ENCODE measurements at places on chromosomes 3 and 15. TPM values are rescaled to one million over a fixed set of nuclear protein-coding genes. Genes with fewer than 3 reads are reported as not detected.

DNA sequence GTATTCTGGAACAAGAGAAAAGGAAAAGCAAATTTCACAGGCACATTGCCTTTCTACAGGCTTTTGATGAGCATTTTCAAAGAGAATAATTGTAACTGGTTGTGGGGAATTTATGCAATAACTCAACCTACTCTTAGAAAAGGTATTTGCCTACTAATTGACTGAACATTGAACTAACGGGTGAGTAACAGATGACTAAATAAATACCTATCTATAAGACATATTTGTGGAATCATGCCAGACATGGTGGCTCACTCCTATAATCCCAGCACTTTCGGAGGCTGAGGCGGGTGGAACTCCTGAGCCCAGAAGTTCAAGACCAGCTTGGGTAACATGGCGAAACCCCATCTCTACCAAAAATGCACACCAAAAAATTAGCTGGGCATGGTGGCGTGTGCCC lies 367.7 kb downstream of the CGGBP1 start:
- H3K27ac ChIP-seq = no peak overlapping the region
- no peak overlapping the region for H3K4me3 ChIP-seq
- H3K4me1 ChIP-seq = no peaks in the 10 kb centered on the region
- H3K27me3 ChIP-seq = no peaks in the 10 kb centered on the region
- H3K36me3 ChIP-seq = no peaks in the 10 kb centered on the region
- no peak for DNase-seq

DNA sequence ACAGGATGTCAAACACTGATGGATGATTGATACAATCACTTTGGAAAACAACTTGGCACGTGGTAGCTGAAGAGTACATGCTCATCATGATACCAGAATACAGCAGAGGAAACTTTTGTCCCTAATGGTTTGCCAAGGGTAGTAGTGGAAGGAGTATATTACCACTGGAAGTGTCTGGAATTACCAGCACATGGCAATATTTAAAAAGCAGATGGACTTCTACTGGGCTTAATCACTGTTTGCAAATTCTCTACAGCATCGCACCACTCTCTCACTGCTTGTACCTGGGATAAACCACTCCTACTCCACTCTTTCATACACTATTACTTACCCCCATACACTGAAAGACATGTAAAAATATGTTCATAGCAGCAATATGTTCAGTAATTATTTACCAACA lies 19.6 kb upstream of the GP5 start:
- no peaks in the 10 kb centered on the region for H3K36me3 ChIP-seq
- no peak overlapping the region for H3K4me3 ChIP-seq
- no peak for DNase-seq
- no peaks in the 10 kb centered on the region for H3K27me3 ChIP-seq
- no peak overlapping the region for H3K27ac ChIP-seq

Gene HTR3E
- total RNA-seq = not detected

Gene IP6K2
- 112 TPM for total RNA-seq

- H3K36me3 ChIP-seq = no peaks in the 10 kb centered on the region
- H3K27me3 ChIP-seq = no peaks in the 10 kb centered on the region
- peaks cover 7% of the 10 kb centered on the region for H3K4me1 ChIP-seq
- no peak overlapping the region for H3K27ac ChIP-seq
- DNase-seq = no peak
Measured at GRCh38 chr3:170502297-170502696, 83.6 kb downstream of the SLC7A14 start.

- DNase-seq = peak; percentile 23
- H3K4me3 ChIP-seq = no peak overlapping the region
- H3K27me3 ChIP-seq = no peaks in the 10 kb centered on the region
- H3K27ac ChIP-seq = no peak overlapping the region
- no peaks in the 10 kb centered on the region for H3K4me1 ChIP-seq
Measured at GRCh38 chr15:28191832-28192231, 92.7 kb upstream of the OCA2 start.

Gene CCDC14
- 47.3 TPM for total RNA-seq

DNA sequence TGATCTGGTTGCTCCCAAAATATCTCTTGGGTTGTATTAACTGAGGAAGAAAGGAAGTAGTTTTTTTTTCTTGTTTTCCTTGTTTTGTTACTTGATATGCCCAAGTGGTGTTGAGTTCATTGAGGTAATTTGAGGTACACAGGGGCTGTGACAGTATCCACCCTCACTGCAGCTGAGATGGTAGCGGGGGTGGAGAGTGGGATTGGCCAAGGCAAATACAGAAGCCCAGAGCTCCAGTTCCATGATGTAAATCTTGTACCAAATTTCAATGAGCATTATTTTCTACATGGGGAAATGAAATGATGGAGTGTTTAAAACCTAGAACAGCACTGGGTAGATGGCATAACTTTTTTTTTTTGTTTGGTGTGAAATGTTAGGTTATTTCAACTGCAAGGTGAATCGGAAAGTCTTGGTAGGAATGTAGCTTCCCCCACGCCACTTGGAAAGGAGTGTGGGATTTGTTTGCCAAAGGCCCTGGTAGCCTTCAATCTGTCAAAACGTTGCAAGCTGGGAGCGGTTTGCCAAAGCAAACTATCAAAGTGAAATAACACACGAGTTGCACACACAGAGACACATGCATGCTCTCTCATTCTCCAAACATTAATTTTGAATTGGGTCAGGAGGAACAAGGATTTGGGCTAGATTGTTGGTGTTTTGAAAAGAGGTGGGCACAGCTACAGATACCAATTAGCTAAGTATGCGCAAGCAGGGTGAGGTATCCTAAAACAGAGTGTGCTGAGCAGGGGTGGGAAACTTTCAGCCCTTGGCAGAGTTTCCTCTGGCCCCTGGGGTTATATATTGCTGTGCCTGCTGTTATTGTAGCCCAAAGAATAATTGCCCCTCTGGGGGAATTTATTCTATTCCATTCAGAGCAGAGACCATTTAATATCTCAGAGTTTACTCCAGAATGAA lies 34.6 kb downstream of the THSD4 start:
- H3K27me3 ChIP-seq = no peaks in the 10 kb centered on the region
- no peak for DNase-seq
- H3K4me3 ChIP-seq = no peak overlapping the region
- H3K4me1 ChIP-seq = peaks cover 7% of the 10 kb centered on the region

Gene OXNAD1
- 21.1 TPM for total RNA-seq

- H3K4me1 ChIP-seq = peaks cover 38% of the 10 kb centered on the region
- no peaks in the 10 kb centered on the region for H3K27me3 ChIP-seq
- DNase-seq = no peak
- H3K36me3 ChIP-seq = no peaks in the 10 kb centered on the region
Measured at GRCh38 chr3:31978553-31978952, 2.5 kb downstream of the OSBPL10 start.

GRCh38 chr3:52798376-52798977 lies 3.9 kb downstream of the ITIH3 start:
- no peaks in the 10 kb centered on the region for H3K36me3 ChIP-seq
- no peak overlapping the region for H3K4me3 ChIP-seq
- no peaks in the 10 kb centered on the region for H3K4me1 ChIP-seq
- no peaks in the 10 kb centered on the region for H3K27me3 ChIP-seq
- H3K27ac ChIP-seq = no peak overlapping the region

DNA sequence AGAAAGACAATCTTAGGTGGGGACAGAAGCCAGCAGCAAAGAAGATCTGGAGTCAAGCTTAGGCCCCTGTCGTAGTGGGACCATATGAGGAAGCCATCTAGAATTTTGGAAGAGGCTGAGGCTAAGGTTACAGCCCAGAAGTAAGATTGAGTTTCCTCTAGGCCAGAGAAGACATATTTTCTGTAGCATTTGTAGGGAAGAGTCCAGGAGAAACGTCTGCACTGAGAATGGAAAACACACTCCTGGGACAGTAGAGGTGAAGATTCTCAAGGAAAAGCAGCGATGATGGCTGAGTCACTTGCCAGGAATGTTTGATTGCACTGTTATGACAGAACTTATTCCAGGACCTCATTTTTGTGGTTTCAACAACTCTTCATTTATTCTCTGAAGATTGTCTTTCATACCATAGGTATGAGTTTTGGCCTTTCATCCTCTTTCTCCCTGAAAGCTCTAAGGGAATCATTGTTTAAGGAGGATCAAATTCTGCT lies 107.2 kb downstream of the GTPBP8 start:
- H3K4me3 ChIP-seq = no peak overlapping the region
- H3K36me3 ChIP-seq = no peaks in the 10 kb centered on the region
- peak; percentile 25 for DNase-seq
- no peaks in the 10 kb centered on the region for H3K27me3 ChIP-seq
- H3K4me1 ChIP-seq = no peaks in the 10 kb centered on the region

DNA sequence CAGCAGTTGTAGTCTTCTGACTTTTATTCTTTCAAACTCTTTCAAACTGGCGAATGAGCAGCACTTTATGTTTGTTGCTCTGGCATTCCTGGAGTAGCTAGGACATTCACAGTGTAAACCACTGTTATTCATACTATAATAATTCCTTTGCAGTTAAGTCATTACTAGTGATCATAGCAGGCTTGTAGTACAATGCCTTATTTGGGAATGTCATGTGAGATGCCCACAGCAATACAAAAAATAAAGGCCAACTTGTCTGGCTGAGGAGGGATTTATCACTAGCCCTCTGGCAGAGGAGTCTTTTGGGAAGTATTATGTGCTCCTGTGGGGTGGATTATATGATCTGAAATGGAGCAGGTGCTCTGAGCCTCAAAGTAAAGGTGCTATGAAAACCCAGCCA lies 197.2 kb downstream of the VGLL3 start:
- no peak overlapping the region for H3K4me3 ChIP-seq
- peak; percentile 38 for DNase-seq
- no peaks in the 10 kb centered on the region for H3K36me3 ChIP-seq
- H3K27ac ChIP-seq = peak overlapping the region; percentile 65
- H3K27me3 ChIP-seq = no peaks in the 10 kb centered on the region

- H3K27ac ChIP-seq = no peak overlapping the region
- H3K4me1 ChIP-seq = peaks cover 11% of the 10 kb centered on the region
- H3K4me3 ChIP-seq = no peak overlapping the region
- H3K27me3 ChIP-seq = no peaks in the 10 kb centered on the region
- H3K36me3 ChIP-seq = no peaks in the 10 kb centered on the region
- DNase-seq = no peak
Measured at GRCh38 chr15:63369781-63370180, 11.9 kb downstream of the CA12 start.

- peaks cover 6% of the 10 kb centered on the region for H3K4me1 ChIP-seq
- DNase-seq = no peak
- no peak overlapping the region for H3K27ac ChIP-seq
Measured at GRCh38 chr3:133937756-133938601, 42.3 kb upstream of the RAB6B start.

DNA sequence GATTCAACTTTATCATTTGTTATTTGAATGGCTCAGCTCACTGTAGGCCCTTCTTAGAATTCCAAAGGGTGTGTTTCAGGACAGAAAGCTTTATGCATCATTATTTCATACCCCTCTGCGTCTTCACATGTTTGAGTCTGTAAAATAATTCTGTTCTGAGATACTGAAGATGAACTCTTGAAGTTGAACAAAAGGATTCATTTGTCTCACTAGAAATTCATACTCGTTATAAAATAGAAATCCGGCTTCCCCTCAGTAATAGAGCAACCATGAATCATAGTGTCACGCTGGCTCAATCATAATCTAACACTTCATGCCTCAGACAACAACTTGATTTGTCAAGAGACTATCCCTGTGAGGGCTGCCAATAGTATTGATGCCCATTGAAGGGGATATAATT lies 1015.4 kb upstream of the SEMA6D start:
- H3K36me3 ChIP-seq = no peaks in the 10 kb centered on the region
- DNase-seq = no peak

DNA sequence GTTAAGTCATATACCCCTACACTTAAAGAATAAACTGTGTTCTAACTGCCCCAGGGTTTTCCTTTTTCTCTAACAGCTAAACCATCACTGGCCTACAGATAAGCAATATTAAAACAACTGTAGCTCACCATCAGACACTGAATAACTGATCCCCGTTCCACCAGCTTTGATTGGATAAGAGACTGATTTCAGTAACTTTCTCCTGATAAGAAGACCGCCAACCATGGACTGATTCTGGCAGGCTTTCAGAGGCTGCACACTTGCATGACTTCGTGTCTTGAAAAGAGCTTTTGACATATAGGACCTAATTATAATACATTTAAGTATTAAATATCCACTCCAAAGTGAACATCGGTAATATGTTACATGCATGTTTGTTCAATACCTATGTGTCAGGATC lies 15.3 kb upstream of the CEP97 start:
- no peak overlapping the region for H3K4me3 ChIP-seq
- H3K27ac ChIP-seq = no peak overlapping the region
- no peaks in the 10 kb centered on the region for H3K36me3 ChIP-seq
- H3K27me3 ChIP-seq = no peaks in the 10 kb centered on the region

GRCh38 chr3:197793247-197793646 lies 2.2 kb downstream of the LRCH3 start:
- no peaks in the 10 kb centered on the region for H3K27me3 ChIP-seq
- no peak overlapping the region for H3K27ac ChIP-seq
- H3K36me3 ChIP-seq = no peaks in the 10 kb centered on the region
- no peak overlapping the region for H3K4me3 ChIP-seq

DNA sequence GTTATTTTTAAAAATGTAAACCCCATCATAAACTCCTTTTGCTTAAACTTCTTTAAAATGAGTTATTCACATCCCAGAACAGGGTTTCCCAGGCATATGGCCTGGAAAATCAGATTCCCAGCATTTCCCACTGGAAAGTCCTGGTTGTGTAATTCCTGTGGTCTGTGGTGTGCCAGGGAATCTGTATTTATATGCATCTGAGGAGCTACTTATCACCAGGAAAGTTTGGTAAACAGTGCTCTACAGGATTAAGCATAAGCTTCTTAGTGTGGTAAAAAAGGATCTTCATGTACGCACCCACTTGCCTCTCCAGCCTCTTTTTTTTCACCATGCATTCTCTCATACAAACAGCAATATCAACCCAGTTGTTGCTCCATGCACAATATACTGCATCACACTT lies 28.2 kb downstream of the MEIS2 start:
- no peaks in the 10 kb centered on the region for H3K36me3 ChIP-seq
- no peaks in the 10 kb centered on the region for H3K4me1 ChIP-seq
- DNase-seq = no peak
- no peaks in the 10 kb centered on the region for H3K27me3 ChIP-seq
- H3K4me3 ChIP-seq = no peak overlapping the region

- DNase-seq = no peak
- H3K27me3 ChIP-seq = no peaks in the 10 kb centered on the region
- H3K27ac ChIP-seq = peak overlapping the region; percentile 86
- no peak overlapping the region for H3K4me3 ChIP-seq
- H3K36me3 ChIP-seq = no peaks in the 10 kb centered on the region
Measured at GRCh38 chr3:112307557-112307956, 13.5 kb upstream of the SLC9C1 start.
